ENCODE measurements at places on chromosomes 13 and 19. TPM values are rescaled to one million over a fixed set of nuclear protein-coding genes. Genes with fewer than 3 reads are reported as not detected.

UTP14C gene
- 16.8 TPM for total RNA-seq

WTIP gene
- total RNA-seq, result 17.6 TPM

- no peak for DNase-seq
Measured at GRCh38 chr13:33867472-33867871, 49.5 kb downstream of the RFC3 start.

DNA sequence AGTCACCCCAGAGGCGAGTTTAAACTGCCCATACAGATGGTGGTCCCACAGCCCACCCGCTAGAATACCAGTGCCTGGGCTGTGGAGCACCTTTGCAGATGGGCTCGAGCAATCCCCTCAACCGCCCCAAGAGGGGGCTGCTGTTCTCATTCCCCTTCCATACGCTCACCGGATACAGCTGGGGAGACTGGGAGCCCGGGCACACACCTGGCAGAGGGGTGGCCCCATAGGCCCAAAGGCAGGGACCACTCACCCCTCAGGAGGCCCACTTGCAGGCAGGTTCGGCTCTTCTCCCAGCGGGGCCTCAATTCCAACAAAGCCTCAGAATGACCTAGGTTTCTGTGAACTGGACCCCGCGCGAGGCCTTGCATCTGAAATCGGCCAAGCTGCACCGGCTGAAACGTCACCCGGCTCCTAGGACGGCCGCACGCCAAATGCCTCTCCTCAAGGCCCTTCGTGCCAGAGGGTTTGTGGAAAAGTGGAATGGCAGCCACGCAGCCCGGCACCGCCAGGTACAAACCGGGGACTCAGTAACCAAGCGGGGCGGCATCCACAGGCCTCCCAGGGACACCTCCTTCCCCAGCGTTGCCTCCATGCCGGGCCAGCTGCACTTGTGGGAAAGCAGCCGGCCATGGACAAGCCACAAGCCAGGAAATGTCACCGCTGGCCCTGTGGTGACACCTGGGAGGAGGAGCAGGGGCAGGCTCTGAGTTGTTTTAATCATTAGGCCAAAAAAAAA lies 18.7 kb downstream of the MLLT1 start:
- DNase-seq, result peak; percentile 72

- DNase-seq, result no peak
Measured at GRCh38 chr13:110322828-110323171, 15.7 kb downstream of the COL4A2 start.

DNA sequence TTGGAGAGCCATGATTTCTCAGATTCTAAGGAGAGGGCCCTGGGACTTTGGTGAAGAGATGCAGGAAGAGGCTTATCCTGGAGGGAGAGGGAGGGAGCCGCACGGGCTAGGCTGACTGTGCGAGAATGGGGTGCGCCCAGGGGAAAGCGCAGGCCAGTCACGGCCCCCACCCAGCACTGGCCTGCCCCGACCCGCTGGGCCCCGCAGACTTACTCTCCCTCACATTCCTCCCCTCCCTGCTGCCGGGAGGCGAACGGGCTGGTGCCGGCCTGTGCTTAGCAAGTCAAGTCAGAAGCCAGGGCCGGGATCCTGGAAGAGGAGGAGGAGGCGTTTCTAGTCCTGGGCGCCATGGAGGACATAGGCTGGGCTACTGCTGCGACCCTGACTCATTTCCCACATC lies 120.0 kb downstream of the CRYL1 start:
- DNase-seq, result no peak
